Dorsolateral prefrontal cortex (tissue), 122 donors: ENCODE measurements at places on chromosomes 11 and 22.

GRCh38 chr11:122421702-122422101 lies 233.8 kb upstream of the UBASH3B start:
- no peak for DNase-seq

DNA sequence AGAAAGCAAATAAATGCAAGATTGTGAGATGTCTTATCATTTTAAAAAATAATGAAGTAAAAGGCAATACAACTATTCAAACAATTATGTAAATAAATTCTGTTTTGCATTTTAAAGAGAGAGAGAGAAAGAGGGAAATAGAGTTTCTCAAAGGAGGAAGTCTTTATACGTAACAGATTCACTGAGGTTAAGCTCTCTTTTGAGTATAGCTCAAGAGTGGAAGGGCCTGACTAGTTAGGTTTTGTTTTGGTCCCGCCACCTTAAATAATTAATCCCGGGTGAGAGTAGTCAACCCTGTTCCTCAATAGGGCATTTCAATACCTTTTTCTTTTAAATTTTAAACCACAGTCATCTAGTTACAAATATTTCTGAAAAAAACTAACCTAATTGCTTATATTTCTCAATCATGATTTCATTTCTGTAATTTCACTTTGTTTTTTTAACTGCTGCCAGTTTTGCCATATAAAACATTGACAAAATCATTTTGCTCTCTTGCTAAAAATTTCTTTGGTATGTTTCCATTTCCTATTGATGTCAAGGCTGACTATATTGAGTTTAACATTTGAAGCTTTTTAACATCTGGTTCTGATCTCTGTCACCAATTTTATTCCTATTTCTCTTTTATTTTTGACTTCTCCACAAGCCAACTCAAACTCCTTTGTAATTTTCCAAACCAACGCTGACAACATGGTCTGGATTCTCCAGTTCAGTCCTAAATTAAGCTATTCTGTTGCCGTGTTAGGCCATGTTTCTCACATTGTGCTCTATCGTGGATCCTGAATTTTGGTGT lies 10.3 kb downstream of the OR10D3 start:
- DNase-seq, result no peak

DNA sequence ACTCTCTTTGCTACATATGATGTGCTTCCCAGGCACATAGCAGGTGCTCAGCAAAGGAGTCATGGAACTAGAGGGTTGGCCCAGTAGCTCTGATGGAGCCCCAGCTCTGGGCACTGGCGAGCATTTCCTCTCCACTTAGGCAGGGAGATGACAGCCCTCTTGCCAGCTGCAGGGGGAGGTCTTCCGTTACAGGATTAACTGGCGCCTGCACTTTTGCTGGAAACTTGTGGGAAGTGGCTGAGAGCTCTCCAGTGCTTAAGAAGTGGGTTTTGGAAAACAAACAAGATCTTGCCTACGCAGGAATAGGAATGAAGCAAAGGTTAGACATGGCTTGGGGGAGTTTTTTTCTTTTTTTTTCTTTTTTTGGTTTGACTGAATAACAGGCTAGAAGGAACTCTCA lies 75.5 kb downstream of the MICAL2 start:
- DNase-seq, result no peak

DNA sequence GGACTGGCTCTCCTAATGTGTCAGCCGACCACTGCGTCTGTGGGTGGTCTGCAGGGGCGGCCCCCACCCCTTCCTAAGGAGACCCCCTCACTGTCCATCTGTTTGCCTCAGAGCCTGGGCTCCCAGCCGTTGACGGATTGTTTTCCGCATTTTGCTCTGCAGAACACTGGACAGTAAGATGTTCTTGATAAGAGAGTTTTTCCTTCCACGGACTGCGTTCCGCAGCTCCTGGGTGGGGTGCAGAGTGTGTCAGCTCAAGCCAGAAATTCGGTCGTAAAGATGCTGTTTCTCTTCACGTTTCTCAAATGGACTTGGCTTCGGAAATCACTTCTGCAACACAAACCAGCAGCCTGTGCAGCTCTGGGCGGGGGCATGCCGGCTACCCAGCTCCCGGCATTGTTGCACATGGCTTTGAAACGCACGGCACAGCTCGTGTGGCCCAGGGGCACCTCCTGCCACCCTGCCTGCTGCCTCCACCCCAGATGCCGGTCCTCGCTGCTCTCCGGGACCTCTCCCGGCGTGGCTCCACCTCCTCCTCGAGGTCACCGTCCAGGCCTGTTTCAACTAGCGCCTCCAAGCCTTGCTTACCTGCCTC lies 2.9 kb upstream of the MRGPRG start:
- DNase-seq, result no peak

GRCh38 chr11:107740271-107740670 lies 28.4 kb upstream of the SLN start:
- no peak for DNase-seq

DNA sequence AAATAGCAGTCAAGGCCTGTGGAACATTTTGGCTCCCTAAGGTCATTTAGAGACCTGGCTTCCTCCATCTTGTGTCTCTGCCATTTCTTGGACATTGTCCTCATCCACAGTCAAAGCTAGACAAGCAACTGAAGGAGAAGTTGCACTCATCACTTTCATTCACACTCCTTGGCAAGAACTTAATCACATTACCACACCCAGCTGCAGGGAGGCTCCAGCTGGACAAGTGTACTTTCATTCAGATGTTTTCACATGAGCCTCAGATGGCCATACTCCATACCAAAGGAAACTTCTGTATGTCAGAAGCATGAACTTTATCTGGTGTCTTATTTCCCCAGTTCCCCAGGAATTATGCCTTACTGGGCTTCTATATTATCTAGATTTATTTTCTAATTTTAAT lies 537.4 kb downstream of the TMEM135 start:
- DNase-seq, result no peak

DNA sequence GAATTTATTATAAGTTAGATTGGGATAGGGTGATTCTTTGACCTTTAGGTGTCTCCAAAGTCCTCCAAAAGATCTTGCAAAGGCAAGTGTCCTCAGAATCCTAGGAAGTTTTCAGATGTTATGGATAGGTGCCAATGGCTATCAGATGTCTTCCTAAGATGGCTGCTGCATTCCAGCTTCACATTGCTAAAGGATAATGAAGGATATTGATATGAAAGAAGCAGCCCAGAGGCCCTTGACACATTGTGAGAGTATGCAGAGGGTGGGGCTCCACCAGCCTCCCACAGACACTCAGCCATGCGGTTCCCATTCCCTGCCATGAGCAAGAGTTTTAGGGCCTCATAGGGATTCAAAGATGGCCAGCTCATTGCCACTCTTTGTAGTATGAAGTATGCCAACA lies 22.3 kb upstream of the GLYATL2 start:
- no peak for DNase-seq

GRCh38 chr11:1757861-1758610 lies 5.7 kb downstream of the CTSD start:
- no peak for DNase-seq

- no peak for DNase-seq
Measured at GRCh38 chr22:20523086-20523983, 15.9 kb downstream of the MED15 start.

DNA sequence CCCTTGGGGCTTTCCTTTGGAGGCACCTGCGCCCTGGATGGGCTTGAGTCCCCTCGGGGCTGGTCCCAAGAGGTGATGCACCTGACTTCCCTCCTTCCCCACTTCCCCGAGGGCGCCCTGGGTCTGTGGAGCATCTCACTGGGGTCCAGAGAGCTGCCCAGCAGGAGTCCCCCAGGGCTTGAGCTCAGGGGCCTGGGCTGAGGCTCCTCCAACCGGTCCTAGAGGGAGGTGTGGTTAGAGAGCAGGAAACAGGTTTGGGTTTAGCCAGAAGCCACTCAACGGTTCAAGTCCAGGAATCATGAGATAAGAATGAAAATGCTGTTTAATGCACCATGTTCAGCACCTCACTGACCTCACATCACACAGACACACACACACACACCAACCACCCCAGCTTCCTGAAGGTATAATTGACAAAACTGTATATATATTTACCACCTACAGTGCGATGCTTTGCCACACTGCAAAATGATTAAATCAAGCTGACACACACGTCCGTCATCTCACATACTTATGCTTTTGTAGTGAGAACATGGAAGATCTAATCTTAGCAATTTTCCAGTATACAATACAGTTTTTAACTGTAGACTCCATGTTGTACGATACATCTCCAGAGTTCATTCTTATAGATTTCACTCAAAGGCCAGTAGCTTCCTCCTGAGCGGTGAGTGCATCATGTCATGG lies 628 bp upstream of the IGLL1 start:
- DNase-seq, result no peak

- DNase-seq, result no peak
Measured at GRCh38 chr11:75403983-75404658, 4.8 kb downstream of the RPS3 start.

DNA sequence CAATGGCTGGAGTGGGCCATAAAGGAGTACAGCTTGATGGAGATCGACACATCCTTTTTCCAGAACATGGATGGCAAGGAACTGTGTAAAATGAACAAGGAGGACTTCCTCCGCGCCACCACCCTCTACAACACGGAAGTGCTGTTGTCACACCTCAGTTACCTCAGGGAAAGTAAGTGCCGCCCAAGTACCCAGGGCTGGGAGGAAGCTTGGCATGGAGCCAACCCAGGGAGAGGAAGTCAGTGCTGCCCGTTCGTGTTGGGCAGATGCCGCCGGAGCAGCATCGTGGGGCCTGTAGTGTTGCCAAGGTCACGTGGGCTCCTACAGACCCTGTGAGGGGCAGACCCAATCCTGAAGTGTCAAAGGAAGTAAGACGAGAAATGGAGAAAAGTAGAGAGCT lies 78.9 kb downstream of the FLI1 start:
- no peak for DNase-seq

DNA sequence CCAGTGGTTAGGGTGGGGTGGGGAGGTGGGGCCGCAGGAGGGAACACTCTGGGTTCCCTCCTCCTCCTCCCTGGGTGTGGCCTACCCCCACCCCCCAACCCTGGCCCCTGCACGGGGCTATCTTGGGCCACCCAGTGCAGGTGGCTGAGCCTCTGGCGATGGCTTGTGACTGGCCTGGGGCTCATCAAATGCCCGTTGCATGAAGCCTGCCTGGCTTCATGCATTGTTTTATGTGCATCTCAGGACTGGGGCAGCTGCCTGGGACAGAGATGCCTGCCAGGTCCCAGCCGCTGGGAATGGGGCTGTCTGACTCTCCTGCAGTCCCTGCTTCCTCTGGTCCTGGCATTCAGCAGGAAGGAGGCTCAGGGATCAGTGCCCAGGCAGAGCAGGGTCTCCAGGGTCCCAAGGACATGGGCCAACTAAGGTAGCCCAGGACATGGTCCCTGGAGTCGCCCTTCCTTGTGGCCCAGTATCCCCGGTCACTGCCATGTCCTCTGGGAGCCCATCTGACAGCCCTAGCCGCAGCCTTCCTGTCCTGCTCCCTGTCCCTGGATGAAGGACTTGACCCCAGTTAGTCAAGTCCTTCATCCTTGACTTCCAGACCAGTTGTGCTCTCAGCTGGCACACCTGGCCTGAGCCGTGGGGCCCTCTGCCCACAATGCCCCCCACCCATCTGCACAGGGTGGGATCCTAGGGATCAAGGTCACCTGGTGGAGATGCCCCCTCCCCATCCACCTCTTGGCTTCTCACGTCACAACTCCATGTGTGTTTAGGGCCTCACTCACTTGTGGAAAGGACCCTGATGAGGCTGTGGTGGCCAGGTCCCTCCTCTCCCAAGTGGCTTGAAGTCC lies 112.1 kb upstream of the FGF3 start:
- DNase-seq, result peak; percentile 28

GRCh38 chr22:27213766-27214581 lies 556.6 kb downstream of the MIAT start:
- no peak for DNase-seq

DNA sequence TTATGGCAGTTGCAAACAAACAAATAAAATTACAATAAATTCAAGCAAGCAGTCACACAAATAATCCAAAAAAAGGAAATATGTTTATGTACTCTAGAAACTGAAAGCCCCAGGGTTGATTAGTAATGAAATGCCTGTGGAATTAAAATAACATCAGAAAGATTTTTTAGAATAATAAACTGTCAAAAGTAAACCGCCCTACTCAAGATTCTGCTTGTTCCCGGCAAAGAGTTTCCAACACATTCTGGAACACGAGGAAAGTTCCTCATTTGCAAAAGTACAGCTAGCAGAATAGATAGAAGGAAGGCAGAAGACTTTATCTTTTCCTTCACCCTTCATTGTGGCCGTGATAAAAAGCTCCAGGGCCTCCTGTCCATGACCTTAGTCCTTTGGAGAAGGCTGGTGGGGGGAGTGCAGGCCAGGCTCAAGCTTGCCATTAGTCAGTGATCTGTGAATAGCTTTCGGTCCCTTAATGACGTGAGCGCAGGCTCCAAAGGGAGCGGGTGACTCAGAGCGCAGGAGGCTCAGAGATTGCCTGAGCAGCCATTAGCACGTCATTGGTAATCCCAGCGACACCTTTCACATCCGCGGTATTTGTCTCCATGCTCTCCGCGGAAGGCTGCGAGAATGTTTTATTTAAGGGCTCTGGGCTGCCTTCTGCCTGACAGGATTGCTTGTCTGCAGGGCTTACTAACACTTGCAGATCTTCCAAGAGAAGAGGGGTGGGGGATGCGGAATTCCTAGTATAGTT lies 458.3 kb downstream of the METTL15 start:
- peak; percentile 57 for DNase-seq

DNA sequence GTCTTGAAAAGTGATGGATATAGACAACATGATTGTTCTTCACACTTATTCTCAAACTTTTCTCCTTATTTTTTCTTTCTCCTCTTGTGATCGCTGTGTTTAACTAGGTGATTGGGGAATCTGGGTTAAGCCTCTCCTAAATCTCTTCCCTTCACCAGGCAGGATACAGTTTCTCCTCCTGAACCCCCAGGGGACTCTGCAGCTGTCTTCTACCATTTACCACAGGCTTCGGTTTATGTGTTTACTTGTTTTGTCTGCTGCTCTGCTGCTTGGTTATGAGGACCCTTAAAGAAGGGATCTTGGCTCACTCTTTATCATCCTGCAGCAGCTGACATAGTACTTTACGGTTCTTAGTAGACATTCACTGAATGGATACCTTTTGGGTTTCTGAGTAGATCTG lies 124.2 kb downstream of the NCAM1 start:
- DNase-seq, result no peak

GRCh38 chr11:117042689-117043088 lies 55.5 kb downstream of the SIK3 start:
- no peak for DNase-seq

GRCh38 chr11:66157182-66157864 lies 87.3 kb downstream of the PACS1 start:
- no peak for DNase-seq

- no peak for DNase-seq
Measured at GRCh38 chr11:813456-814096, 3.8 kb downstream of the RPLP2 start.

GRCh38 chr11:68927280-68928135 lies 23.8 kb downstream of the IGHMBP2 start:
- DNase-seq, result no peak

DNA sequence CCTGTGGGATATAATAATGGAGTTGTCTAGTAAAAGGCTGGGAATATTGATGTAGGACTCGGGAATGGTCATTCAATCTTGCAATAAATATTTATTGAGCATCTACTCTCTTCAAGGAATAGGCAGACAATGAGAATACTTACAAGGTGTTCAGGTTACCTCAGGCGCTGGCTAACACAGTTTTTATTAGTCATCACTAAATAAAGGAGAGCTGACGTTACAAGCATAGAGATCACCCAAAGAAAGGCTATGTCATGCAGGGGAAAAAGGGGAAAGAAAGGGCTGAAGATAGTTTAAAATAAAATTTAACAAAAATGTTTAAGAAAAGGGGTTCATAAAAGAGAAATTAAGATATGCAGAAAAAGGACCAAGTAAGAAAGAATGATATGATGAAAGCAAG lies 15.8 kb upstream of the CTSC start:
- DNase-seq, result no peak

- no peak for DNase-seq
Measured at GRCh38 chr22:47279746-47280145, 517.3 kb downstream of the TBC1D22A start.

GRCh38 chr11:96221244-96222070 lies 121.5 kb downstream of the MAML2 start:
- DNase-seq, result no peak
